Epithelial cell of prostate (primary cell): ENCODE measurements at places on chromosomes 12 and 14.

- no peak for DNase-seq
These were observed 123.1 kb downstream of the PIWIL1 start for GRCh38 chr12:130460611-130461446.

DNA sequence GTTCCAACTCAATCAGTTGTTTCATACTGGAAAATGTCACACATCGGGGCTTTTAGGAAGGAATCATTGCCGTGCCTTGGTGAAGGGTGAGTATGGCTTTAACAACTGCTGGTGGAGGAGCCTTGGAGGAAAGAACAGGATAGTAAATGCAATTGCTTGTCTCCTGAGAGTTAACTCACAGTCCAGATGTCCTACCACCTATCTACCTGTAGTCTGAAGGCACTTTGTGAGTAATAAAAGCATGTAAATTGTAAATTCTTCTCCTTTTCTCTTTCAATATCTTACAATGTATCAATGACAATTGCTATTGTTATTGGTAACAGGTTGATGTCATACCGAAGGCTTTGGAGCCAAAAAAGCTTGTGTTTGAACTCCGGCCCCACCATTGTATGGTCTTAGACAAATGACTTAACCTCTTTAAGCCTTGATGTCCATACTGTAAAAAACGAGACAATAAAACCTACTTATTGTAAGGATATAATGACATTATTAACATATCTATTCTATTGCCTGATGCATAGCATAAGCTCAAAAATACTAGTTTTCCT lies 397.4 kb downstream of the ADAMTS20 start:
- no peak for DNase-seq

DNA sequence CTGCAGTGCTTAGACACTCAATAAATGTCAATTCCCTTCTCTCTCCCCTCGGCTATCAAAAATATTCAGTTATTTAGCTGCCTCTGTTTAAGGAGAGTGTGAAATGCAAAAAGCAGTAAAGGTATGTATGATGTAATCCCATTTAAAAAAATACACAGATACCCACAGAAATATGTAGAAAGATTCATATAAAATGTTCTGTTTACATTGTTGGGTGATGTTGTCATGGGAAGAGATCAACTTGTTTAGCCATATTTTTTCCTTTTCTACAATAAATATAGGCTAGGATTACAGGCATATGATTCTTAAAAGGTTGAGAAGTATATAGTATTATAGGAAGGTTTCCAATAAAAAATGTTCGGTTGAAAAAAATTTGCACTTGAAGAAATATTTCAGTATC lies 7.8 kb downstream of the PPP2R3C start:
- no peak for DNase-seq

DNA sequence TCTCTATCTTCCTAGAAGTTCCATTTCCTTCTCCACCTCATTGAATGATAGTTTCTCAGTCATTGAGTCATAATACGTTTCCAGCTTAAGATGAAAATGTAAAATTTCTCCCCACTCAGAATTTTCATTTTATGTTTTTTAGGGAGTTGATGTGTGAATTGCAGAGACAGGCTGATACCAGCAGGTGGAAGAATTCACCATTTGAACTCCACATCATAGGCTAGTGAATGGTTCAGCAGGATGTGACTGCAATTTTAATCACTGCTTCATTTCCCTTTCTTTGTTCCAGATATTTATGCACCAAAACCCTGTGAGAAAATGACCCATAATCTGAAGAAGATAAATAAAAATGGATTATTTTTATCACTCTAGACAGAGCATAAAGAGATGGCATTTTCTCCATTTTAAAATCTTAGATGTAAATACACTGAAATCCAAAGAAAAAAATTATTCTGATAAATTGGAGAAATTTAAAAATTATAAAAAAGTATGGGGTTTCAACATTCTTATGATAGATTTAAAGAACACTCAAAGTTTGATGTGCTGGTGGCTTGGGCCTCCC lies 10.6 kb upstream of the PYGL start:
- peak; percentile 31 for DNase-seq

- DNase-seq: no peak
These were observed 15.5 kb upstream of the CLEC2A start for GRCh38 chr12:9947674-9948073.

- DNase-seq: no peak
These were observed 27.6 kb downstream of the PLXNC1 start for GRCh38 chr12:94175763-94176668.

DNA sequence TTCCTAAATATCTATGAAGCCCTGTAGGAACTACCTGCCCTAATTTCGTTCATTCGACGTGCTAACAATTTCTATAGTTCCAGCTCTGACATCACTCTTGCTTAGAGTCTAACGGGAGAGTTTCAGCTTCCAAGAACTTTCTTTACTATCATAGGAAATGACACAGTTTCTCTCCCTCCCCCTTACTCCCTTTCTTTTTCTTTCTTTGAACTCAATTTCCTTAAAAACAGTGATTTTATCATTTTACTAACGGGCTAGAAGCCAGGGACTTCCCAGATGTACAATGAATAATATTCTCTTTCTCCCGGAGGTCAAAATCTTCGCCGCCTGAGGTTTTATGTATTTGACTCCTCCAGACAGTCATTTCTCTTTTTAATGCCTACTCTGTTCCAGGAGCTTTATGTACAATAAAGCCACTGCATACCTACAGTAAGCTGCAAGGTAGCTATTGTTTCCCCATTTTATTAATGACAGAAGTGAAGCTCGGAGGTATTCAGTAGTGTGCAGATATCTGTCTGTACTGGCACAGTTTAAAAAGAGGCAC lies 15.7 kb downstream of the SMCO2 start:
- DNase-seq: no peak

- DNase-seq: no peak
These were observed 3.7 kb downstream of the TDG start for GRCh38 chr12:103969391-103969790.

- no peak for DNase-seq
These were observed 6.2 kb upstream of the SLC41A2 start for GRCh38 chr12:104964167-104964855.

DNA sequence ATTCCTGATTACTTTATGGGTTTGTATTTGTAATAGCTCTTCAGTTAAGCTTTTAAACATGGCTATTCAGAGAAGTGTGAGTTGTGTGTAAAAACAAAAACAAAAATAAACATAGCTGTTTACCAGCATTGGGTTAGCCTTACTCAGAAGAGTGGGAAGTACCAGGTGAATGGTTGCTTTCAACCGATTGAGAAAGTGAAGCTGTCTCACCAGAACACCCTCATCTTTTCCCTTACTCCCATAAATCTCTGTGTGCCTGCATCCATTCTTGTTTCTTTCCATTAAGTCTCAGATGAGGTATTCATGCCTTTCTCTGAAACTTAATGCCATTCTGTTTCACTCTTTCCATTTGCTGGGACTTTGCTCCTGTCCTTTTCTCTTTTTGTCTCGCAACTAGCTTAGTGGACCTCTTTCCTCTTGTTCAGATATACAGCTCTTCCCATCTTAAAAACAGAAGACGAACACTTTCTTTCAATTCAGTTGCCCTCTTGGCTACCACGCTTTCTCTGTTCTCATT lies 10.7 kb downstream of the BORCS5 start:
- DNase-seq: no peak

DNA sequence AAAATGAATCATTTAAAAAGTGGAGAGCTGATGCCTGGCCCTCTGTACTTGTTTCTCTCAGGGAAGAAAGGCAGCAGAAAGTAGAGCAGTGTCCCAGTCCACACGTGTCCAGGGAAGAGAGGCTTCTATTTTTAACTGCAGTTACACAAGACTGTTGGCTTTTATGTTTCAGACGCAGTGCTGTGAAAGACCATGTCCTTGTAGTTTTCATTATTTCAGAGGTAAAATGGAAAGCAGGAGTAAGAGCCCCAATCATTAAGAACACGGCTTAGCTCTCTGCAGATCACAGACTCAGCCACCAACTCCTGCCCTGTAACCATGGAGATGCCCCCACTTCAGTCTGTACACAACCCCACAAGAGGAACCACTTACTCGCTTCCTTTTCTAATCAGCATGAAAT lies 336.3 kb downstream of the DAD1 start:
- no peak for DNase-seq

DNA sequence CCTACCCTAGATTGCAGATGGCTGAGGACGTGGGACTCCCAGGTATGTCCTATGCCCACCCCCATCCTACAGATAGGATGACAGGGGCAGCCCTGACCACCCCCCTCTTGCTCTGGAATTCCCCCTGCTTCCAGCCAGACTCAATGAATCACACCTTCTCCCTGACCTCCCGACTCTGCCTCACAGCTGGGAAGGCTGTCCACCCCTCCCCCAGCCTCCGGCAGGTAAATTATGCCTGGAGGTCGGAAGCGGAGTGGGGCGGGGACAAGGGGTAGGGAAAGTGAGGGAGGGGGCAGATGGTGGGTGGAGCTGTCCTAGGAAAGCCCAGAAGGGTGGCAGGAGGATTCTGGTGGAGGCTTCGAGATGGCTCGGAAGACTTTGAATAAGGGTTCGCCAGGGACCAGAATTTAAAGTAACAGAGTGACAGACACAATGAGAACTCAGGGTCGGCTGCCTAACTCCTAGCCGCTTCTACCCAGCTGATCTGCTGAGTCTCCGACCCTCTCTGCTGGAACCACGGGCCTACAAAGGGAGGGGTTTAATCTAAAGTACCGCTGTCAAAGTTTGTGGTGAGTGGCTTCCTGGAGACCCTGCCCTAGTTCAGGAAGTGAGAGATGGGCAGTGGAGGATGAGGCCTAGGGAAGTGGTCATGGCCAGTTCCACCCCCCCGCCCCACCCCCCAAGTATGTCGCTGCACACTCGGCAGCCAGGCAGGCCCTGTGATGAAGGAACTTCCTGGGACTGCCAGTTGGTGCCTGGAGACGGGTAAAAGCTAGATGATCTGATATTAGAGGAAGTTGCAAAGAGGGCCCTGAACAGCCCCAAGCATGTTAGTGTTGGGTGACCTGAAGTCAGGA lies 4.2 kb downstream of the PLEKHG3 start:
- DNase-seq: peak; percentile 62

- no peak for DNase-seq
These were observed 96.8 kb upstream of the IFNG-AS1 start for GRCh38 chr12:67892259-67893021.

DNA sequence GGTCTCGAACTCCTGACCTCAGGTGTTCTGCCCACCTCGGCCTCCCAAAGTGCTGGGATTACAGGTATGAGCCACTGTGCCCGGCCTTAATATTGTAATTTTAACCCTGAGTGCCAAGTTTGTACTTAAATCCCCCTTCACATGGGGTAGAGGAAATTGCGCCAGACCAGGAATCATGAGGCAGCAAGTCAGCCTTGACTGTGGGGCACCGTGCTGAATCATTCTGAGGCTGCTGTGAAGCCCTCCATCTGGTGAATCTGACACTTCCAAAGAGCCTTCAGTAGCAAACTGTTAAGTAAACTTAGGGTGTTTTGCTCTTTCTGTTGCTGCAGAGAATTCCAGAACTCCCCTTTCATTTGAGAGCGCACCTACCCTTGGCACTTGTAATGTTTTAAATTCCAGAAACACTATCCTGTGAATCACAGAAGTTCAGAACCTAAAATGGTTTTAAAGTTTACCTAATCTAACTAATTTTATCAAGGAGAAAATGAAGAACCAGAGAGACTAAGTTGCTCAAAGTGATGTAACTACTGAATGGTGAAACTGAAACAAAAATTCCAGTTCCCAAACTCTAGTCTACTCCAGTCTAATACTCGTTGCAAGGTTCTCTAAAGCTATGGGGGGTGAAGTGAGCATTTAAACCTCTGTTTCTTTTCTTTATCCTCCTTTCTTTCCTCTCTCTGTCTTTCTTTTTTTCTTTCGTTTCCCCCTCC lies 7.5 kb downstream of the HEBP1 start:
- no peak for DNase-seq

DNA sequence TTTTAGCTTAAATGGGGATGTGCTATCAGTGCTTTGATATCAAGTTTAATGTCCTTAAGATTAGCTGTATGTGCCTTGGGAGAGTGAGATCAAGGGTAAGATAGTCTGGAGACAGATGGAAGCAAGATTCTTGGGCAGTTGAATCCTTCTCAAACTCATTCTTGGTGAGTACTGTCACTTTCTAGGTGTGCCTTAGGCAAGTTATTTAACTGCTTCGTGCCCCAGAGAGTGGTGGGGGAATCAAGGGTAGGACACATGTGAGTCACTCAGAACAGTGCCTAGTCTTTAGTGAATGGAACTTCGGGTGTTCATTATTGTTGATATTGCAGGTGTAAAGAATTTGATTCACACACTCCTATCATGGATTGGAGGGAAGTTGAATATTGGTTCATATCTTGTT lies 803.7 kb downstream of the DIO2 start:
- DNase-seq: no peak

DNA sequence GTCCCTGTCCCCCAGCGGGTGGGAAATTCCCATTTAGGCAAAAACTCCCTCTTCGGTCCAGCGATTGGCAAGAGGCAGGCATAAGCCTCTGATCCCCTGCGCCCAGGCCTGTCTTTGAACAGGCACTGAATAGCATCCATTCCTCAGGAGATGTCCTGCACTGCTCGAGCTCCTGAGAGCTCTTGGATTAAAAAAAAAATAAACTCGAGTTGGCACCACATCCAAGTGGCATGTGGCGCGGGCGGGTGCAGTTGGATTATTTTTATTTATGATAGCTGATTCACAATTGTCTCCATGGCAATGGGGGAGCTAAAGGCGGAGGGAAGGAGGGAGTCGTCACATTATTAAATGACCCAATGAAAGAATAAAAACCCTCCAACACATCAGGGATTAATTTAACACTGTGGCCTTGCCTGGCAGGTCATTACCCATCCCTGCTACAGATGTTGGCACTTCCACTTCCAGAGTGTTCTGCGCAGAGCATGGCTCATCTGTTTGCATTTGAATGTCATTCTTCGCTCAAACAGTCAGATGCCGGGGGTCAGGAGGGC lies 207.2 kb downstream of the AACS start:
- DNase-seq: no peak

DNA sequence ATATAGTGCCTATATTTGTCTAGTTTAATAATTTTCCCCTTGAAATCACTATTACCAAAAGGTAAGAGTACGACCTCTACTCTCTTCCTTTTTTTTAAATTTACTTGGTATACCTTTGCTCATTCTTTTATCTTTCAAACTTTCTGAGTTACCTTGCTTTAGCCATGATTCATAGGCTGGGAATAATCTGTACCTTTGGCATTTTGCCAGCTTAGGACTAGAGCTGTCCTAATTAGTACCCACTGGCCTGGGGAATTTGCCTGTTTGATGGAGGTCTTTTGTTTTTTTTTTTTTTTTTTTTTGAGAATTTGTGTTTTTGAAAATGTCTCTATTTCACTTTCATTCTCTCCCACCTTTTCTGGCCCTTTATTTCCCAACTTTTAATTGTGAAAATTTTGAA lies 8.7 kb upstream of the SLC4A8 start:
- no peak for DNase-seq

GRCh38 chr14:90429754-90430153 lies 32.9 kb downstream of the CALM1 start:
- no peak for DNase-seq

- DNase-seq: no peak
These were observed 82.0 kb downstream of the PRKCH start for GRCh38 chr14:61403411-61403810.

- DNase-seq: no peak
These were observed 1.2 kb downstream of the HOXC10 start for GRCh38 chr12:53985994-53986685.

GRCh38 chr12:40168001-40168400 lies 56.8 kb upstream of the LRRK2 start:
- no peak for DNase-seq
